ENCODE measurements at places on chromosomes 5 and 9.

DNA sequence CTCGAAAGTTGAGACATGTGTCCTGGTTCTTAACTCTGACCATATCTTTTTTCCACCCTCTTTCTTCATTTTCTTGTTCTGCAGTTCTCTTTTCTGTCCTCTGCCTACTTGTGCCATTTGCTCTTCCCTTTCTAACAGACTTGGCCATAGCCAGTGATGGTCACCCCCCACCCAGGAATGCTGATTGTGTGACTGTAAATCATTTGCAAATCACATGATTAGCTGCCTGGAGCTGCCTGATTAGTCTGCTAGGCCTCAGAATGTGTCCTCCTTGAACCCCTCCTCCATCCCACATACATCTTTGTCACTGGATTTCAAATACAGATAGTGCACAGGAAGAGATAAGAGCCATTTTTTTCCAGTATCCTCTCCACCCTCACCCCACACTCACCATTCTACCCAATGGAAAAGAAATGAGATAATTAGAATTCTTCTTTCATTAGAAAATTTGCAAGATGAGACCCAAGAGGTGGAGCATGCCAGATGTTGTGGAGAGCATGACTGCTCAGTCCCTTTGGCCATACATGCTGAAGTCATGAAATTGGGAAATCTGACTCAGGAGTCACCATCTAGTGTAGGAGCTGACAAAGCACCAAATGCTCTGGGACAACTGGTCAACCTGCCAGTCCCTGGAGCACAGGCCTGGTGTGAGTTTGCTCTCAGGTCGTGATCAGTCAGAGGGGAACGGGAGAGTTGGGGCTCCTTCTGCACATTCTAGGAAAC is 538.2 kb downstream of the CCDC171 start:
- no peak for DNase-seq

DNA sequence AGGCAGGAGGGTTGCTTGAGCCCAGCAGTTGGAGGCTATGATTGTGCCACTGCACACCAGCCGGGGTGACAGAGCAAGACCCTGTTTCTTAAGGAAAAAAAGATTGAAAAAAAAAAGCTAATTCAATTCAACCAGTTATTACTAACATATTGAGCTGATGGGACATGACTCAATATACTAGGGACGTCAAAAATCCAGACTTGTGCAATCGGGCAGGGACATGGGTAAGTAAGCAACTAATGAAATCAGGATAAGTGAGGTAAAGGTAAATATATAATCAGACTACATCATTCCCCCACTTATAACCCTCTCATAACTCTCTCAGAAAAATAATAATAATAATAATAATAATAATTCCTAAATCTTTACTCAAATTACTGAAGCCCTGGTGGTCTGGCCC is 975 bp upstream of the HAVCR1 start:
- DNase-seq: no peak

- DNase-seq: no peak
Measured at GRCh38 chr5:14004598-14005394, 60.3 kb upstream of the DNAH5 start.

DNA sequence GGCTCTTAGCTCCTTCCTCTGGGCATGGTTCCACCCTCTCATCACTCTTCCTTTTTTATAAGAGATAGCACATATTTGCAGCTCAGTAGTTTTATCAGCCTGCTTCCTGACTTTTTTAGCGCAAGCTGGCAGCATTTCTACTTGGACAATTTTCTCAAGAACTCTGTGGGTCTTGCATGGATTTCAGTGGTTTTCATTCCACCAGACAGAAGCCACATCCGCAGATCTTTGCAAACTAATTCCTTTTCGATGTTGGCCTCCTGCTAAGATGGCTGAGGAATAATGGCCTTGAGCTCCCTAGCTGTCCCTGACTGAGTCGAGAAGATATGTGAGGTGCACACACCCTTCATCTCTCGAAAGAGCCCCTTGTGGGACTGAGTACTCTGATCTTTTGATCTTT is 49.5 kb downstream of the GALNT12 start:
- no peak for DNase-seq

DNA sequence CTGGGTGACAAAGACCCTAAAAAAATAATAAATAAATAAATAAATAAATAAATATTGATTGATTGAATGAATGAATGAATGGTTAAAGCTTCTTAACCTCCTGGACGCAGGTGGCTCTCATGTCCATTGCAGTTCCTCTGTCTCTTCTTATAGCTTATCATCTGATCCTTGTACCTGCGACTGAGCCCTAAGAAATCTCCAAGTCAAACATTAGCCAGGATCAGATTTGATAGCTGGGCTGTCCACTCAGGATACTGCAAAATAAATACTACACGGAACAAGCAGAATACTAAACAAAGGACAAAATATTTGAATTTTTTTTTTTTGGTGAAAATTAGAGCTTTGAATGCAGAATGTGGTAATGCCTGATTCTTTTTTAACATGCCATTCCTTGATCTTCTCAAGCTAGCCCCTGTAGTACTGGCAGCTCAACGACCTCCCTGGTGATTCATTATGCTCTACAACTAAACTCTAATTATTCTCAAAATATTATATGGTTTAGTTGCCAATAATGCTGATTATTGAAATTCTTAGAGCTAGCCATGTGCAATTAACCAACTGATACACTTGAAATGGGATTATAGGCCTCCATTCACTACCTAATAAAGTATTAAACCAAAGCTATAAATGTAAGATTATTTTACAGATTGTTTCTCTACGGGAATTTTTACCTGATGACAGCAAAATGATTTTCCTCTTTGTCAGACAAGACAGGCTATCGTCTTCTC is 9.9 kb upstream of the TMEM245 start:
- no peak for DNase-seq

DNA sequence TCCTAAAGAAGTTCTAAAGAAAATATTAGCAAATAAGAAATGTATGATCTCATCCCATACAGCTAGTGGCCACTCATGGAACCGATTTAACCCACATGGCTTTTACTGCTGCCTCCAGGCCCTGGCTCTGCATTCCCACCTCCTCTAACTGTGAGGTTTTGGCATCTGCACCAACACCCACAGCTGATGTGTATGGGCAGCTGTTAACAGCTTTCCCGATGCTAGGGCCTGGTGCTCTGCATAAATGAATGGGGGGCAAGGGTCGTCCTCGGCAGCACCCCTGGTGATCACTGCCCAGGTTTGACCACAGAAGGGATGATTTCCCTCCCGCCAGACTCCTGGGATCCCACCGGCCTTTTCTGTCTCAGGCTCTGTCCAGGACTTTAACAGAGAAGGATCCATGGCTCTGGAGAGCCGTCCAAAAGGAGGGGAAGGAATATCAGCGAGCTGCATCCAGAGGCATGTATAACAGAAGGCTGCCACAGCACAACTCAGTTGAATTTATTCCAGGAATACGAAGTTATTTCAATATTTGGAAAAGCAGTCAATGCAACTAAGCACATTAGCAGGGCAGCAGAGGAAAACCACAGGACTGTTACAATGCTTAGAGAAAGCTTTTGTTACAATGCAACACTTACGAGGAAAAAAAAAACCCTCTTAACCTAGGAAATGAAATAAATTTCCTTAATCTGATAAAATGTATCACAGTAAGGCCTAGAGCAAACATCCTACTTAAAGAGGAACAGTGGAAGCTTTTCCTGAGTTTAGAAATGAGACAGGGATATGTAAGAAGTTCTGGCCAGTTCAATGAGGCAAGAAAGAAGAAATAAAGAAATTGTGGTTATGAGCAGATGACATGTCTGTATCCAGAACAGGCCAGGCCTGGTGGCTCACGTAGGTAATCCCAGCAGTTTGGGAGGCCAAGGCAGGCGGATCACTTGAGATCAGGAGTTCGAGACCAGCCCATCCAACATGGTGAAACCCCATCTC is 63.1 kb downstream of the NACC2 start:
- DNase-seq: no peak

DNA sequence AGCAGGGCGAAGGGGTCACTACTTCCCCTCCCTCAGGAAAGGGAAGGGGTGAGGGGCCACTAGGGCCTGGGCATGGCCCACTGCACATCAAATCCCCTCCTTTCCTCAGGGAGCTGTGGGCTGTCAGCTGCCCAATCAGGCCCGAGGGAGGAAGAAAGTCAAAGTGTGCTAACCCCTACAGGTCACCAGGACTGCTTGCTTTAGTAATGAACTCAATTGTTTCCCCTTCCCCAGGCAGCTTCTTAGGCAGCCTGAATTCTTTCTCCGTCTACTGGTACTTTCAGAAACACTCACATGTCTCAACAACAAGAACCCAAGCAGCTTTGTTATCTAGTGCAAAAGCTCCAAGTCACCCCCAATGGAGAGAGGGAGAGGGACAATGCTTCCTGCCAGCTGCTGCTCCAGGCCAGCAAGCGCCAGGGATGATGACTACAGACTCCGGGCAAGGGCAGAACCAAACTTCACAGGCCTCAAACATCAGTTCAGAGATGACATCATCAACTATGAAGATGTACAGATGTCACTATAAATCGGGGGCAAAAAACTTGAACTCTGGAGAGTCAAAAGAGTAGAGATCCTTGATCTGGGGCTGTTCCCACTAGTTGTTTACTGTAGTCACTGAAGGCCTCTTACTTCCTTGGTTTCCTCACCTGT is 100.7 kb downstream of the SLIT3 start:
- DNase-seq: no peak

- no peak for DNase-seq
Measured at GRCh38 chr5:65103756-65104440, 335.2 kb downstream of the CWC27 start.

- DNase-seq: no peak
Measured at GRCh38 chr5:179839328-179840256, 18.9 kb downstream of the SQSTM1 start.

GRCh38 chr5:150159741-150160179 is 4.1 kb upstream of the PDGFRB start:
- no peak for DNase-seq

DNA sequence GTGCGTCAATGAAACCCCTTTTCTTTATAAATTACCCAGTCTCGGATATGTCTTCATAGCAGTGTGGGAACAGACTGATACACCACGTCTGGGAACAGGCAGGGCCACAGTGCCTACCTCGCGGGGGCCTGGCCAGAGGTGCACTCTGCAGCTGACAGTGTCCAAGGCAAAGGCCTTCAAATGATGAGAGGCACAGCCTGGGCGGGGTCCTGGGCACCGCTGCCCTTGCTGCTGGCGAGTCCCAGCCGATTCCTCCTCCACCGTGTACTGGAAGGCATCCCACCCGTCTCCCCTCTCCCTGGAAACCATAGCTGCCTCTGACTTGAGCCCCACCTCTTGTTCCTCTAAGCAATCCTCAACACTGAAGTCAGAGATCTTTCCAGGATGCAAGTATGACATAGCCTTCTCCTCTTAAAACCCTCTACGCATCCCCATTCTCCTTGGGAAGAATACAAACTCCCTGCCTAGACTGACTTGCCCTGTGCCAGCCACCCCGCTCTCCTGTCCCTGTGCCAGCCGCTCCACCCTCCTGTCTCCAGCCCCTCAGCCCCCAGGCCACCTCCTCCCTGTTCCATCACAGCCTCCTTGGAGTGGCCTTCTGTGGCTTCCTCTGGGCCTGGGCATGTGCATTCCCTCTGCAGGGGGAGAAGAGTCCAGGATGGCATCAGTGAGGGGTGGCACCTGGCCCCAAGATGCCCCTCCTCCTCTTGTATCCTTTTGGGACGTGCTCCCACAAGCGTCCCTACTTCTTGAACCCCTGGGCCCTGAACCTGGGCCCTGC is 8.1 kb upstream of the COL5A1 start:
- no peak for DNase-seq

DNA sequence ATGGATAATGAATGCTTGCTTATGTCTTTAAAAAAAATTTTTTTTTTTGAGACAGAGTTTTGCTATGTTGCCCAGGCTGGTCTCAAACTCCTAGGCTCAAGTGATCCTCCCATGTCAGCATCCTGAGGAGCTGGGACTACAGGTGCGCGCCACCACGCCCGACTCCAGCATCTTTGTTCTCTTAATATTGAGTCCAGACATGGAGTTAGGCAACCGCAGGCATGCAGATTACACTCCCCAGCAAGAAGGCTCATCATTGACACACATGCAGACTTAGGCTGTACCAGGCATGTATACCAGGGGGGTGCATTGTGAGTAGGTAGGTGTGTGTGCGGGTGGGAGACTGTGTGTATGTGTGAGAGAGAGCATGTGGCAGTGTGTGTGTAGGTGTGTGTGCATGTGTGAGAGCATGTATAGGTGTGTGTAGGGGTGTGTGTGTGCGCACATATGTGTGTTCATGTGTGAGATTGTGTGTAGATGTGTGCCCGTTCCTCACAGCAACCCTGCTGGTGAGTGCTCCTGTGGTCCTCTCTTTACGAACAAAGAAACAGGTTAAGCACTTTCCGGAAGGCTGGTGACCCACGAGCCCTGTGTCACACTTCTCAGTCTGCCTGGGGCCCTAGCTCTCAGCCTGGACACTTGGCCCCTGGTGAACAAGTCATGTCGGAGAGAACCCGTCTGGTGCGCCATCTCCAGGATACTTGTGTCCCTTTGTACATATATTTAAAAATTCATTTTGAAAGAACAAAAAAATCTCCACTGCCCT is 6.2 kb downstream of the OBP2B start:
- no peak for DNase-seq

DNA sequence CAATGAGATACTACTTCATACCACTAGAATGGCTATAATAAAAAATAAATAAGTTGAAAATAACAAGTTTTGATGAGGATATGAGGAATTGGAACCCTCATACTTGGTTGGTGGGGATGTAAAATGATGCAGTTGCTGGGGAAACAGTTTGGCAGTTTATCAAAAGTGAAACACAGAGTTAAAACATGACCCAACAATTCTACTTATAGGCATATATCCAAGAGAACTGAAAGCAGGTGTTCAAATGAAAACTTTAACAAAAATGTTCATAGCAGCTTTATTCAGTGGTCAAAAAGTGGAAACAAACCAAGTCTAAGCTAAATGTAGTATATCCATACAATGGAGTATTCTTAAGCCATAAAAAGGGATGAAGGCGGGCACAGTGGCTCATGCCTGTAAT is 13.1 kb upstream of the LHFPL2 start:
- no peak for DNase-seq

DNA sequence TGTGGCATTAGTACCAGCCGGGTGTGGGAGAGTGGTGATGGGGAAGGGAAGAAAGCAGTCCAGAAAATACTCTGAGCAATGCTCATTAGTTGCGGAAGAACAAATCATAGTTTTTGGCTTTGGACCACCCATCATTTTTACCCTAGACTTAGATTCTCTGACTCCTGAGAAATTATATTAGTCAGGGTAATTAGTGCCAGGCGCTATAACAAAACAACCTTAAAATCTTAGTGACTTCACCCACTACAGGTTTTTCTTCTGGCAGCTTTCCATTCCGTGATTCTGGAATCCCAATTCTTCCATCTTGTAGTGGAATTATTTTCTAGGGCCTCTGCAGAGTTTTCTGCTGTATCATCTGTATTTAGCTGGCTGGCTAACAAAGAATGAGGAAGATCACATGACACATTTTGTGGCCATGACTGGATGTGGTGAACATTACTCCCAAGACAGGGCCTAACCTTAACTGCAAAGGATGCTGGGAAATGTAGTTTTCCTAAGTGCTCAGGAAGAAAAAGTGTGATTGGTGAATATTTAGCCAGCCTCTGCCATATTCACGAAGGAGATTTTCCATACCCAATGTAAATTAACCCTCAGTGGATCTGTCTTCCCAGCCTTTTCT is 373.0 kb upstream of the MEF2C start:
- no peak for DNase-seq

- DNase-seq: no peak
Measured at GRCh38 chr5:140018920-140019644, 24.0 kb downstream of the NRG2 start.

All from stimulated activated CD4-positive, alpha-beta T cell treated with anti-CD3 and anti-CD28 coated beads, Interleukin-4, amount 100 ng/mL, for 4 hours (primary cell).